Cardiac septum (tissue), 1 donor: ENCODE measurements at places on chromosomes 1 and 21.

DNA sequence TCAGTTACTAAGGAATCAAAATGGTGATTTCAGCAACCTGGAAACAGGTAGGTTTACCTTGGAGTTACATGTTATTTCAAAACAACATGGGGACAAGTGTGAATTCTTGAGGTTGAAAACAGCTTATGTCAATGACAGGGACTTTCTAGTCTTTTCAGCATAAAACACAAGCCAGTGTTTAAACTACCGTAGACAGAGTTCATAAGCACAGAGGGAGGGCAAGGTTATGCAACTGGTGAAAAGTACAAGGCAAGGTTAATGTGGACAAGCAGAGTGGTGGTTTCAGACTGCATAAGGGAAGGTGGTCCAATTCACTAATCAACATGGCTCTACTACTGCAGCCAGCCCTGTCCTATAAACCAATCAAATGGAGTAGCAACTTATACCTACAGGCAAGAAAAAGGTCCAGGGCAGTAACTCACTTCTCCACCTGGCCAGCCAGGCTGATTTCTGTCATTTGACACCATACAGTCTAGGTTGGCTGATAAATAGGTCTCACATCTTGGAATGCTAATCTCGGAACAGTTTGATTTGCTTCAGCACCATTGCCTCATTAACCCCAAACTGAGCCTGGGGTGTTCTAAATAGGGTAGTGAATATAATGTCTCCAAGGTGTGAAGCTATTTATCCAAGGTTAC lies 250.3 kb upstream of the PROX1 start:
- DNase-seq = no peak

- no peak for DNase-seq
These were observed 95.2 kb downstream of the PTPN14 start for GRCh38 chr1:214455971-214456867.

DNA sequence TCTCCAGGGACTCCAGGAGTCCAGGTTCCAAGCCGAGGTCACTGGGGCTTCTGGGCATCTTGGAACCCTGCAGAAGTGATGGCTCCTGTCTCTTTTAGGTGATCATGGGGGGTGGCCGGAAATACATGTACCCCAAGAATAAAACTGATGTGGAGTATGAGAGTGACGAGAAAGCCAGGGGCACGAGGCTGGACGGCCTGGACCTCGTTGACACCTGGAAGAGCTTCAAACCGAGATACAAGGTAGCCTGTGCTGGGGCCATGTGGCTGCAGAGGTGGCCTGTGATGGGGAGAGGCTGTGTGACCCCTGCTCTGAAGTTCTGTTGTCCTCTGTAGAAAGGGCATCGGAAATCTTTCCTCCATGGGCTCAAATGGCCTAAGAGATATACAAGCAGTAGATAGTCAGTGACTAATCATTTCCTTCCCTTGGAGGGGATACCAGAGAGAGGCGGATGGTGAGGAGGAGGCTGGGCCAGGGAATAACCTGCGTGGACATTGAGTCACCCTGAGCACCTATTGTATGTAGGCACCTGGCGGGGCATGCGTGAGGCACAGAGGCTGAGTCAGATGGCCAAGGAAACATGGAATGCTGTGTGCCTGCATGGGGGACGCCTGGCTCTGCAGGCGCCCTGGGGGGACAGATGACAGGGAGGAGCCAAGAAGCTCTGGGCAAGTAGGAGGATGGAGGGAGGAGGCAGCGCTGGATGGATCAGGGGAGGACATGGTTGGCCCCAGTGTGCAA lies 59.0 kb downstream of the ALPL start:
- DNase-seq = no peak

- DNase-seq = no peak
These were observed 95.9 kb downstream of the GIPC2 start for GRCh38 chr1:78141531-78142231.

DNA sequence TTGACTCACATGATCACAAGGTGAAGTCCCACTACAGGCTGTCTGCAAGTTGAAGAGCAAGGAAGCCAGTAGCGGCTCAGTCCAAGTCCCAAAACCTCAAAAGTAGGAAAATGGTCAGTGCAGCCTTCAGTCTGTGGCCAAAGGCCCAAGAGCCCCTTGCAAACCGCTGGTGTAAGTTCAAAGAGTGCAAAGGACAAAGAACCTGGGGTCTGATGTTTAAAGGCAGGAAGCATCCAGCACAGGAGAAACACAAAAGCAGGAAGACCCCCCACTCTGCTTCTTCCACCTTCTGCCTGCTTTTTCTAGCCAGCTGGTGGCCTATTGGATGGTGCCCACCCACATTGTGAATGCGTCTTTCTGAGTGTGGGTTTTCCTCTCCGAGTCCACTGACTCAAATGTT lies 2222.6 kb downstream of the MRPL39 start:
- DNase-seq = no peak

GRCh38 chr1:119293797-119294196 lies 74.8 kb upstream of the HAO2 start:
- no peak for DNase-seq

DNA sequence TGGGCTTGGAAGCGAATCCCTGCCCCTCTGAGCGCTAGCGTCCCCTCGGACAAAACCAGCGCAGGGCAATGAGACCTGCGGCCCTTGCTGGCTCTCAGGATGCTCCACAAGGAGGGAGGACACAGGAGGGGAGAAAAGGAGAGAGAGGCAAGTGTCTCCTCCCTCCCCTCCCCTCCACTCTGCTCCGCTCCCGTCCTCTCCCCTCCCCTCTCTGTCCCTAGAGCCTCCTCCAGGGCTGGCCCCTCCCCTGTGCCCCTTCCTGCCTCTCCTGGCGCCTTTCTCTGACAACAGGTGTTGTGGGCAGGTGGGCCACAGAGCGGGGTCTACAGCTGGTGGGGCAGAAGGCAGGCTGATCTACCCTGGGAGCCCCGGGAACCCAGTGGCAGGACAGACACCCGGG lies 35.2 kb downstream of the TP73 start:
- no peak for DNase-seq

- DNase-seq = peak; percentile 17
These were observed 516.6 kb downstream of the KIF26B start for GRCh38 chr1:245671349-245671748.

DNA sequence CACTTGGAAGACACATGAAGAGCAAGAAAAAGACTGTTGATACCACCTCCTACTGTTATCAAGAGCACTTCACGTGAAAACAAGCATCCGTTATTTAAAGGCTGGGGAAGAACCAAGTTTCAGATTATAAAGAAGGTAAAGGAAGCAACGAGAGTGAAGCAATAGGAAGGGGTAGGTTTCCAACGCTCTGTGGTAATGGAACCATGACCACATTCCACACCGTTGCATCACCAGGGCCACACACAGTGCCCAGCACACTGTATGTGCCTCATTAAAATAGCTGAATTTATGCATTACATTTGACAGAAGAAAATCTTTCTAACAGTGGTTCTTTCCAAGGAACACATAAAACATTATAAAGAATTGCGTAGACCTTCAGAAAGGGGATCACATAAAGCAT lies 435.8 kb downstream of the MRPL39 start:
- no peak for DNase-seq
